ENCODE measurements at places on chromosomes 4 and X.

GRCh38 chrX:49058794-49059193 lies at the start of gene CCDC120:
CCDC120 (plus strand) TSS chrX:49058999; CDS start chrX:49062042, 3,043 bp downstream.
- no peak for DNase-seq

- no peak for DNase-seq
Measured at GRCh38 chr4:95388911-95389310, 159.9 kb downstream of the UNC5C start.

DNA sequence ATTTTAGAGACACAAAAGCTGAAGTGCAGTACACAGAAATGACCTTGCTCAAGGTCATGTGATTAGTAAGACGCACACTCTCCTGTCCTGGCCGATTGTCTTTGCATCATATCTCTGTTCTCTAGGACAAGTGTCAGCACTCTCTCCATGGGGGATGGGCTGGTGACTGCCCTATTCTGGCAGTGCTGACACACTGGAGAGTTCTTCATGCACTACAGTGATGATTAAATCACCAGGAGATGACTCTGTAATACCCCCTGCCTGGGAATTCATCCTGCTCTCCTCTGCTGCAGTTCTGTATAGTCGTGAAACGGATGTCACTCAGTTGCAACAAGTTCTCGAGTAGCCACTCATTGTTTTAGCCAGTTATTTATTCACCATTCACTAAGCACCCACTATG lies 5.3 kb upstream of the SHISA3 start:
- DNase-seq, result no peak

DNA sequence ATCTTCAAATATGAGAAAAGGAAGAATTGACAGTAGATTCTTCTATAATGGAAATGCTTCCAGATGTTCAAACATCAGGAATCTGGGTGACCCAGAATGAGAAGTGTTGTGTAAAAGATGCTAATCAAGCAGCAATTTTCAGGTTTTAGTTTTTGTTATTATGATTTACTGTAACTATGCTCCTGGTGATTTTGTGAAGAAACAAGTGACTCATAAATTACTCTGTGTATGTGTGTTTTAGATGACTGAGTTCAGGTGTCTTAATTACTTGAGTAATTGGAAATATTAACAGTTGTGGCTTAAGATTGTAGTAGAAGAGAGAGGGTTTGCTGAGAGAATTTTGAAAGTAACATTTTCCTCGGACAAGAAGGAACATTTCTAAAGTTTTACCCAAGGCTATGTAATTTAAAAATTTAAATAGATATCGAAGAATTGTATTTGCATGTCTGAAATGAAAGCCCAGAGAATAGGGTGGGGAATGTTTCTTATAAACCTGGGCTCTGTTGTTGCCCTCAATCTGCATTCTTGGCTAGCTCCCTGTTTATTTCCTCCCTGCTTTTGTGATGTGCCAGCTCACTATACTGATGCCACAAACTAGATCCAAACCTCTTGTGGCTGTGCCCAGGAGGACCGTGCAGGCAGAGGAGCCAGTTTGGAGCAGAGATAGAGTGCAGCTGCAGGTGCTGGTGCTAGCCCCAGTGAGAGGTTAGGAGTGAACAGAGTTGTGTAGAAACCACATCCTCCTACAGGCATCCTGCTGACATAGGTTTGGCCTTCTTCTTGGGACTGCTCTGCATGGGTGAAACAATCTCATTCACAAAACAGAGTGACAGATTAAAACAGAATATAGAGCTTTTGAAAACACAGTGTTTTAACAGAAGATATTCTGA lies 25.4 kb upstream of the TNIP3 start:
- DNase-seq, result peak; percentile 83

- no peak for DNase-seq
Measured at GRCh38 chr4:1367230-1367935, 20.4 kb downstream of the UVSSA start.

DNA sequence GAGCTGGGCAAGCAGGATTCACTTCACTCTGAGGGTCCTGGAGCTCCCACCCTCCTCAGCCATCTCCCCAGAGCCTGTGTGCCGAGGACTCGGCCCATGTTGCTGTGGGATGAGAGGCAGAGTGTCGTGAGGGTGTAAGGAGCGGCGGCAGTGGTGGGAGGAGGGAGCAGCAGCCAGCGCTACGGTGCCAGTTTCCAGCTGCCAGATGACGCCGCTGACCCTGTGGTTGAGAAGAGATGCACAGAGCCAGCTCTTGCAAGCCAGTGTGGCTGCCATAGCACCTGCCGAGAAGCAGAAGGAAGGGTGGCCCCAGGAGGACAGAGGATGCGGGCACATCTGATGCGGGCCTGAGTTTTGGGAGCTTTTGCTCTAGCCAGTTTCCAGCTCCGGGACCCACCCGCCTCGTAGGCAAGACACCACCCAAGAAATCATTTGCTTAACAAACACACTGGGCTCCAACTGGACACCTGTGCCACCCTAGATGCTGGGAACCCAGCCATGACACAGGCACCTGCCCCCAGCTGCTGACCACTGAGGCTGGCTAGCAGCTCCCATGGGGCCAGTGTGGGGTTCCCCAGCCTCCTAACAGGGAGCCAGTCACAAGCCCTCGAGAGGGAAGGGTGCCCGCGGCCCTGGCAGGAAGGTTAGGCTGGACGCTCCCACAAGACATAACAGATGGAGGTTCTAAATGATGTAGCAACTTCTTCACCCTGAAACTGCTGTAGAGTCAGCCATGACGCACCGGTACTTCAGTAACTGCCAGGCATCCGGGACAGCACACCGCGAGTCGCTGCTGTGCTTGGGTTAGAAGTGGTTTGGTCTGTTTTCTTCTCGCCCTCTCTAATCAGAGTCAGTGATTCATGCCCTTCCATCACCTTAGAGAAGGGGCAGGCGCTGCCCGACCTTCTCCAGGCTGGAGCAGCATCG lies 8.9 kb downstream of the MSANTD1 start:
- no peak for DNase-seq

- no peak for DNase-seq
Measured at GRCh38 chr4:156390599-156391324, 437.1 kb upstream of the CTSO start.

DNA sequence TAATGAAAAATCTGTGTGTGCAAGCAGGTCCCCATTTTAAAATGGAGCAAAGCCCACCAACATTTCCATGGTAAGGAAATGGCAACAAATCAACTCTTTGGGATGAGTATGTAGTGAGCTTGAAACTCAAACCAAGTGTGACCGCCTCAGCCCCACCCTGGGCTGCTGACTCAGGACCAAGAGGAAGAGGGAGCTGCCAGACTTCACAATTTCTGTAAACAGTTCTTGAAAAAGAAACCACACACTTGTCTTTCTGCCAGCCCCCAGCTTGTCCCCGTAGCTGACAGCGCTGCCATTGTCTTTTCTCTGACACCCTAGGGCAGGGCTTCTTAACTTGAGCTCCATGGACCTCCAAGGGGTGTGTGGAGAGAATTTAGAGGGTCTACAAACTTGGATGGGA lies 10.3 kb downstream of the RTL5 start:
- DNase-seq, result peak; percentile 42

DNA sequence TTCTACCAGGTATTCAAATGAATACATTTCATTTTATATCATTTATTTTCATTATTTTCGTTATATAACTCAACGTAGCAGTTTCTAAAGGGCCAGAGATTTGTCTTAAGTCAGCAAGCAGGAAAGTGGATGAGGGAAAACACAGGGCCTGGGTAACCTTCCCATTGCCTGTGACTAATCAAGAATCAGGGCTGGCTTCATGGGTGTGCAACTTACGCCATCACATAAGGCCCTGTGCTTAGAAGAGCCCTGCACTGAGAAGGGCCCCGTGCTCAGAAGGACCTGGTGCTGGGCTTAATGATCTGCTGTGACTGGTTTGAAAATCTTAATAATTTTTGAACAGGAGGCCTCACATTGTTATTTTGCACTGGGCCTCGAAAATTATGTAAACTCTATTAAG lies 65.4 kb upstream of the FAM9C start:
- DNase-seq, result no peak

DNA sequence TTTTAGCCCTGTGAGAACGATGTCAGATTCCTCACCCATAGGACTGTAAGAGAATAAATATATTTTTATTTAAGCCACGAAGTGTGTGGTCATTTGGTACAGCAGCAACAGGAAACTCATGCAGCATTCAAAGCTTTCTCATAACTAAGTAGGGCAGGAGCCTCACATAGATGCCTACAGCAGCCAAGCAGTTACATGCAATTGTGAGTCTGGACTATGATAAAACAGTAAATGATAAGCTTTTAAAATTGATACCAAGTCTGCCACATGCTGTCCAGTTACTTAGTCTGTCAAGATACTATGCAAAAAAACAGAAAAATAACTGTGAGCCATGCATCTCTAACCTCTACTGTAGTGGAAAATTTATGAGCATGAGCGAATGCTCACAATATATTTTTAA lies 359.6 kb downstream of the HS3ST1 start:
- DNase-seq, result no peak

DNA sequence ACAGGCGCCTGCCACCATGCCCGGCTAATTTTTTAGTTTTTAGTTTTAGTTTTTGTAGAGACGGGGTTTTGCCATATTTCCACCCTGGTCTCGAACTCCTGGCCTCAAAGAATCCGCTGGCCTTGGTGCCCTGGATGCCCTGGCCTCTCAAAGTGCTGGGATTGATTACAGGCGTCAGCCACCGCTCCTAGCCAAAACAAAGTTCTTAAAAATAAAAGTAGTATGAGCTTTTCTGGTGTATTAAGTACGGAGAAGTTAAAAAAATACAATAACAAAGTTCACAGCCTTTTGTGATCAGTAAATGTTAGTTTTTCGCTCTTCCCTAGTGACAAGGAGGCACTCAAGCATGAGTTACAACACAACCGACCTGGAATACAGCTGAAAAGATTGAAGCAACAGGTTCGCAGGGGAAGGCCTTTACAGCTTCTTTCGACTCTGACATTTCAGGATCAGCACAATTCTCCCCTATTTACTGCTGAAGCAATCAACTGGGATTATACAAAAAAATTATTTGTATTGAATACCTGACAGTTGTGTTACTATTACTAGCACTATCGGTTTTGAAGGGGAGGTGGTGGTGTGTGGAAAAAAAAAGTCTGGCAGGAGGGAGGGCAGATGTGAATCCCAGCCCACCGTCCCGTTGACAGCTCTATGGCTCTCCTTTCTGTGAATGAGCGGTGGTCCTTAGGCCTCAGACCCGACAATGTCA lies 893 bp upstream of the METAP1 start:
- no peak for DNase-seq

- no peak for DNase-seq
Measured at GRCh38 chr4:71107726-71108125, 114.3 kb downstream of the DCK start.

DNA sequence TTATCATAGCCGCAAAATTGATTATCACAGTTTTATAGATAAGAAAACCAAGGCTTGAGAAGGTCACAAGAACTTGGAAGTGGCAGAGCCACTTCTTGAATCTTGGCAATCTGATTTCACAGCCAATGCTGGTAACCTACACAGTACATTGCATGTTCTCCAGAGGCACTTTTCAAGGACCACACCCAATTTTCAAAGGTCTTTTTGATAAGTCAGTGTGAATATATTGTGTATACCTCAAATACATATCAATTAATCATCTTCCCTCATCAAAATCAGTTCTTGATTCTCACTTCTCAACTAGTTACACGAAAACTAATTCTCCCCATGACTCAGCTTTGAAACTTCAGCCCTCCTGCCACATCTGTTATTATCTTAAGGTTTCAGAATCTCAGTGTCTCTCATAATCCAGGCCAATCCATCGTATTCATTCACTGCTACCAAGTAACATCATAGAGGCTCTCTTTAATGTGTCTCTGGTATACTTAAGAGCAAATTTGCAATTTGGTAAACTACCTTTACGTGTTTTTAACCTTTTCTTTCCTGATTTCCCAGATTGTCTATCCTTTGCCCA lies 16.8 kb downstream of the CAMK2D start:
- DNase-seq, result peak; percentile 50

- no peak for DNase-seq
Measured at GRCh38 chrX:135977611-135978010, 3.8 kb upstream of the MMGT1 start.

- no peak for DNase-seq
Measured at GRCh38 chr4:120703908-120704307, 218.6 kb downstream of the PRDM5 start.

DNA sequence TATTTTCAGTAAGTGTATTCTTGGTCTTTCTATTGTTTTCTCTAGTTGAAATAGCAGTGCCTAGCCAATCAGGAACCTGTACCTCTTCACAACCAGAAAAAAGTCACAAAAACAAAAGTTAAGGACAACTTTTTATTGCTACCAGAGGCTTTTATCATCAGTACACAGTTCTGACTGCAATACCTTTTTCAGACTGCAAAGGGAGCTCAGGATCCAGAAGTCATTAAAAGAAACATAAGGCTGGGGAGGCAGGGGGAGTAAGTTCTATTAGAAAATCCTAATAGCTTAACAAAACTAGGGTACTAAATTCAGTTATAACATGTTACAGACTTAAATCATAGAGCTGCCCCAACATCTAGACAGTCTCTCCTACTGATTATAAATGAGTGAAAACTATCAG lies 28.8 kb downstream of the CCNI start:
- no peak for DNase-seq

GRCh38 chr4:150119492-150119891 lies 41.2 kb downstream of the DCLK2 start:
- DNase-seq, result no peak

Data from activated CD4-positive, alpha-beta T cell treated with anti-CD3 and anti-CD28 coated beads, Interleukin-2, amount 50 U/mL, for 16 hours (primary cell).